NCI-H1105 (cell line): ENCODE measurements at places on chromosomes 11 and 22.

DNA sequence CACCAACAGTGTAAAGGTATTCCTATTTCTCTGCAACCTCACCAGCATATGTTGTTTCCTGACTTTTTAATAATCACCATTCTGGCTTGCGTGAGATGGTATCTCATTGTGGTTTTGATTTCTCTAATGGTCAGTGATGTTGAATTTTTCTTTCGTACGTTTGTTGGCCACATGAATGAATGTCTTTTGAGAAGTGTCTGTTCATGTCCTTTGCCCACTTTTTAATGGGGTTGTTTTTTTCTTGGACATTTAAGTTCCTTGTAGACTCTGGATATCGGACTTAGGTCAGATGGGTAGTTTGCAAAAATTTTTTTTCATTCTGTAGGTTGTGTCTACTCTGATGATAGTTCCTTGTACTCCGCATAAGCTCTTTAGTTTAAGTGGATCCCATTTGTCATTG lies 22.8 kb downstream of the USP35 start:
- no peak for DNase-seq

- no peak for DNase-seq
Measured at GRCh38 chr11:72314600-72315392, 70.8 kb upstream of the PHOX2A start.

DNA sequence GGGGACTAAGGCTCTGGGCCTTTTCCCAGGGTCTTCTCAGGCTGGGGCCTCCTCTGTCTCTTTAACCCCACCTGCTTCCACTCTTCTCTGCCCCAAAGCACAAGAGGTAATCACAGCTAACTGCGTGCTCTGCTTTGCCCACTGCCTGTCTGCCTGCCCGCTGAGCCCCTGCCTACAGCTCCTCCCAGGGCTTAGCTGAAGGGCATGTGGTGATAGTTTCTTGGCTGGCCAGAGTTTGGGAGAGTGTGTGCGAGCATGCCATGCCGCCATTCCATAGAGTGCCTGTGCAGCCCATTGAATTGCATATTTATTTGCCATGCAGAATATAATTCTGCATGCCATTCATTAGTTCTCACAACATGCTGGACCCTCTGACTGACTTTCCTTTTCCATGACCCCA lies 32.5 kb downstream of the PHLDB1 start:
- DNase-seq = no peak

- DNase-seq = peak; percentile 25
Measured at GRCh38 chr11:61162092-61162941, 1.1 kb upstream of the VPS37C start.

DNA sequence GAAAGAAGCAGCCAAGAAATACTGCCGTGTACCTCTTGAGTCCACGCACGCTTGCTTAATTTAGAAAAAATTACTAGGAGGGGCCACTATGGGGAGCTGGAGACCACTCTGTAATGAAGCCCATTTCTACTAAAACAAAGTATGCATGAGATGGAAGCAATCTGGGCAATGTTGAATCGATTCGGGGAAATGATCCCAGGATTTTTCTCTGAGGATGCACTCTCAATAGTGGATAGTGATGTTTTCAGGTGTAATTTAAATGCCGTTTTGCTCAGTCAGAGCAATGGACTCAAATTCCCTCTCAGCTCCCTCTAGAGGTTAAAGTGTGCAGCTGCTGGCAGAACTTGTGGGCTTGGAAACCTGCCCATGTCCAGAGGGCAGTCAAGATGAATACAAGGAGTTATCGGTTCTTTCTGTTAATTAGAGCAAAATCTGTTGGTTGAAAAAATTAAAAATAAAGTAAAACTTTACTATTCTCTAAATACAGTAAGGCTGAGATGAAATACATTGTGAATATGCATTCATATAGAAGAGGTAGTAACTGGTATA lies 64.1 kb downstream of the ME3 start:
- DNase-seq = peak; percentile 25

- DNase-seq = no peak
Measured at GRCh38 chr11:111665777-111666176, 63.5 kb downstream of the SIK2 start.

GRCh38 chr11:62443390-62444235 lies 24.8 kb downstream of the SCGB1A1 start:
- DNase-seq = no peak

DNA sequence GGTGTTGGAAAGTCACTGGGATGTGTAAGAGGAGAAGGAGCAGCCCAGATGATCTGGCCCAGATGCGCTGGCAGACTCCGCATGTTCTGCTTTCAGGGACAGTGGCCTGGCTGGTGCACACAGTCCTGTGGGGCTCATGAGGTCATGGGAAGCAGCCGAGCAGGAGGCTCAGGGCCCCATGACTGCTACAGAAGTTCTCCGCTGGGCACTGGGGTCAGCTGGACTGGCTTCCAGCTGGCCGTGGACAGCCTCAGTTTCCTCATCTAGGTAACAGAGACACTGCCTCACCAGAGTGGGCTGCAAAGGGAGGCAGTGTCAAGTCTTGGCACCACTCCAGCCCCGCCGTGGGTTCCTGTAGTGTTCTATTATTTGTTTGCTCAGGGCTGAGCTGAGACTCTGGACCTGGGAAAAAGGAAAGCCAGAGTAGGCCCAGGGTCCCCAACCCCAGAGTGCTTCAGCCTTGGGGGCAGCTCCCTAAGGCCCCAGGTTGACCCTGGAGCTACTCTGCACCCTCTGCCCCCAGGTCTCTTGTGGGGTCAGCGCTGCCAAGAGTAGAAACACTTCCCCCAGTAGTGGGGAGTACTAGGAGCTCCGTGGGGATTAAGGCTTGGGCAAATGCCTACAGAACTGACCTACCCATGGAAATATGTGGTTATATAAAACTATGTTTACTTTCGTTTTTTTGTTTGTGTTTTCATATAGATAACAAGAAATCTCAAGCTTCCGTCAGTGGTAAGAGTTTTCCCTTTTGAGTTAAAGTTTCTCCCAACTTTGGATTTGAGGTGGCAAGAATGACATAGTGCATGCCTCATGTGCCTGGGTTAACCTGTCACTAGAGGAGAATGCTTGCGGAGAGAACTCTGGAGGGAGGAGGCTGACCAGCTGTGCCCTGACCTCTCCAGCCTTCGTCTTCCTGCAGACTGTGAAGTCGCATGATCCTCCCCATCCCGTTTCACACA lies 45.3 kb downstream of the MED15 start:
- DNase-seq = no peak

DNA sequence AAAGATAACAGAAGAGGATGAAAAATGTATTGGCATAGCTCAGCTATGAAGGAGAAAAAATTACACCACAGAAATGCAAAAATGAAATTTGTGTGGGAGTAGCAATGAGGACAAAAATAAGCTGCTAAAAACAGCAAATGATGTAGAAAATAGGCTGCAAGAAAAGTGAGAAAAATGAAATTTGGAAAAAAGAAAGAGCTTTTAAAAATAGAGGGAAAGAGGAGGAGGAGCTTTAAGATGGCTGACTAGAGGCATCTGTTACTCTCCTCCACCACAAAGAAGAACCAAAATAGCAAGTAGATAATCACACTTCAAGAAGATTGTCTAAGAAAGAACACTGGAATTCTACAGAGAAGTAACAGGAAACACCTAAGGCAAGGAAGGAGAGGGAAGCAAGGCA lies 23.7 kb upstream of the OR5AN1 start:
- no peak for DNase-seq

DNA sequence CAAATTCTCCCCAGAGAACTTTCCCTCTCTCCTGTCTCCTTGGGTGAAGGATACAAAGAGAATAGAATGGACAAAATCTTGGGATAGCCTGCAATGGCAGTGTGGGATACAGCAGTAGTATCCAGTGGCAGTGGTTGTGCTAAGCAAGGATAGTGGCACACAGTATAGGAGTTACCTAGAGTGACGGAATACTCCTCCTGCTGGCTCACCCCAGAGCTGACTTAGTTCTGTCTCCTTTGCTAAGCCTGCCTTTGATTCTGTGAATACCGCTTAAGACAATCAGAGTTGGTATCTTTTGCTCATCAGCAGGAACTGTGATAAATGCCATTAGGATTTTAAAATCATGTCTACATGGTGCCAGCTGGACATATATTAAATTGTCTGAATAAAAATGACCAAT lies 404.3 kb downstream of the JRKL start:
- no peak for DNase-seq

DNA sequence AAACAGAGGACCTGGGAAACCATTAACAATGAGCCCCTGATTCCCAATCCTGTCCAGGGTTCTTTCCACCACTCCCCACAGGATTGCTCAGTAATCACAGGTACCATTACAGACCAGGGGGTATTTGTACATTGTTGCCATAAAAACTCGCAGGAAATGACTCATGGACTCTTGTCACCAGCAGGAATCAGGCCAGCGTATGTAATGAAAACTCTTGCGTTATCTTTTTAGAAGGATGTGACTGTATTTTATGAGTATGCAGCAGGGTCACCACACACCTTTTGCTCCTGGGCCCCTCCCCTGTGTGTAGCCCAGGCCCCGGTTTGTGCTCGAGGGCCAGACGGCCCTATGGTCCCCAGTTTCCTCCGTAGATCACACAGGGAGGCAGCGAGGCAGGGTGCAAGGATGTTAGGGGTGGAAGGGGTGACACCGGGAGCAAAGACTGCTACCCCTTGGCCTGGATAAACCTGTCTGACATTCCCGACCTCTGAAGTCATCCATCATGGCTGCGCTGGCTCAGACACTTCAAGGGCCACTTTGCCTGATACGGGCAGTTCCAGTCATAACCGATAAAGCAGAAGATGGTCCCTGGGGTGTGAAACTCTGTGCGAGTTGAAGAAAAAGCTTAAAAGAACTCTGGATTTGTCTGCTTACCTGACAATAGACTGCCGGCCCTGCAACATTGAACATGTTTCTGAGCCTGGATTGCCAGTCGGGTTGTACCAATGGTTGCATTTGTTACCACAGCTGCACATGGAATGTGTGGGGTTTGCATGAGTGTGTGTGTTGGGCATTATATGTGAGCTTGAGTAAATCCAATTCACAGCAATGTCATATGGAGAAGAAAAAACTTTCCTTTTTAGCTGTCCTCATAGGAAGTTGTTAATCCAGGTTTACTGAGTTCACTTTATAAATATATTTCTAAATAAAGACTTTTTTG lies 56.9 kb downstream of the MICAL2 start:
- no peak for DNase-seq

DNA sequence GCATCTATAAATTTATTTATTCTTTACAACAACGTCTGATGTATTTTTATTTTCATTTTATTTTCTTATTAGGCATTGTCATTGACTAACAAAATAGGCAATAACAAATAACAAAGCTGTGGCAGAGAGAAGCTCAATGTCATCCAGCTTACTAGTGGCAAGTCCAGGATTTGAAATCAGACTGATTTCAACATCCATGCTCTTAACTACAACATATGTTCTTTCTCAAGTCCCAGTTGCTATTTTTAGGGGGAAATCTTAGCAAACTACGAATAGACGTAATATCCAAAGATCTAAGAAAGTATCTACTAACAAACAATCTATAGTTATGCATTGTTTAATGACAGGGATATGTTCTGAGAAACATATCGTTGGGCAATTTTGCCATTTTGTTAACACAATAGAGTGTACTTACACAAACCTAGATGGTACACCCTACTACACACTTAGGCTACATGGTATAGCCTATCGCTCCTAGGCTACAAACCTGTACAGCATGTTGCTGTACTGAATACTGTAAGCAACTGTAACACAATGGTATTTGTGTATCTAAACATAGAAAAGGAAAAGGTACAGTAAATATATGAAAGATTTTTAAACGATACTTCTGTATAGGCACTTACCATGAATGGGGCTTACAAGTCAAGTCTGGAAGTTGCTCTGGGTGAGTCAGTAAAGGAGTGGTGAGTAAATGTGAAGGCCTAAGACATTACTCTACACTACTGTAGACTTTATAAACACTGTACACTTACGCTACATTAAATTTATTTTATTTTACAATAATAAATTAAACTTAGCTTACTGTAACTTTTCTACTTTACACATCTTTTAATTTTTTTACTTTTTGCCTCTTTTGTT lies 151.3 kb downstream of the DLG2 start:
- DNase-seq = no peak

- DNase-seq = no peak
Measured at GRCh38 chr11:86162239-86162638, 82.3 kb upstream of the EED start.
